ENCODE measurements at places on chromosomes 3 and 15. TPM values are rescaled to one million over a fixed set of nuclear protein-coding genes. Genes with fewer than 3 reads are reported as not detected.

RAB6B gene
- total RNA-seq = 7.1 TPM

IL12A gene
- 1.3 TPM for total RNA-seq

CP gene
- total RNA-seq = 15.2 TPM

WNT5A gene
- total RNA-seq = 14.3 TPM

TICRR gene
- 4.1 TPM for total RNA-seq

LMCD1 gene
- 73.0 TPM for total RNA-seq

DNA sequence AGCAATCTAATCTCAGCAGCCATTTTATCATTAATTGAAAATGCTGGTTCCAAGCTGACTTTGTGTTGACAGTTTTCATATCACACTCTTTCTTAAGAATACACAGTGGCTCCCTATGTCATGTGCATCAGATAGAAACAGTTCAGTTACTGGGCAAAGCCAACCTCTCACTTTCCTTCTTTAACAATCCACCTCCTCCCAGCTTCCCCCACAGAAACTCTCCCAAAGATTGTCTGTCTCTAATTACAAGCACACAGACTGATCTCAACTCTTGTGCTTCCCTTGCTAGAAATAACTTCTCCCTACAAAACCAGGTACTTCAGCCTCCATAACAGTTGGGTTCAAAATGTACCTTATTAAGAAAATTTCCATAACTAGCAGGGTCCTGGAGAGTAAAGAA lies 228.9 kb upstream of the WNT5A start:
- H3K36me3 ChIP-seq = no peaks in the 10 kb centered on the region
- no peaks in the 10 kb centered on the region for H3K4me1 ChIP-seq
- no peaks in the 10 kb centered on the region for H3K27me3 ChIP-seq
- DNase-seq = no peak

- no peaks in the 10 kb centered on the region for H3K36me3 ChIP-seq
- no peak overlapping the region for H3K4me3 ChIP-seq
- no peaks in the 10 kb centered on the region for H3K27me3 ChIP-seq
- H3K4me1 ChIP-seq = no peaks in the 10 kb centered on the region
- DNase-seq = no peak
These were observed 560.0 kb upstream of the CFAP20DC start for GRCh38 chr3:59609657-59610348.

DNA sequence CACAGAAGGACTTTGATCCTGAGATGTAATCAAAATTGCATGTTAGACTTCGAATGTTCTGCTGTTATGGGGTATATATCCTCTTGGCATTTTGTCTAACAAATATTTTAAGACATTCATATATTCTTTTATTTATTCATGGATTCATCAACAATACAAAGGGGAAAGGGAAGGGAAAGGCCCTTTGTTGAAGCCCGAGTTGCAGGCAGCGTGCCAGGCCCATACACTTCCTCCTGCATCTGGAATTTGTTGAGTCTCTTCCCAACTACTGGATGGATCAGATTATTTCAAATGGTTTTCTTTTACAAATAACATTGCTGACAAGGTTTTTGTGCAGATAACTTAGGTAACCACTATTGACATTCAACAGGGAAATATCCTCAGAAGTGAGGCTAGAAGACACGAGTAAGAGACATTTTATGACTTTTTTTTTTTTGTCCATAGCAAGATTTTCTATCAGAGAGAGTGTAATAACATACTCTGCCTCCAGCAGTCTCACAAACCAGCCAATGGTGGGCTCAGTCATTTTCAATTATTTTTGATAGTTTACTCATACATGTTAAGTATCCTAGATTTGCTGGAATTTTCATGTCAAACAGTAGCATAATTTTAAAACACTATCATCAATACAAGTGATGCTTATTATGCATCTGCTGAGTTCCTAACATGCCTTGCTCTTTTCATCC lies 94.3 kb downstream of the RPL39L start:
- no peaks in the 10 kb centered on the region for H3K27me3 ChIP-seq
- DNase-seq = no peak
- H3K36me3 ChIP-seq = no peaks in the 10 kb centered on the region

- no peak overlapping the region for H3K27ac ChIP-seq
- no peak overlapping the region for H3K4me3 ChIP-seq
- H3K4me1 ChIP-seq = no peaks in the 10 kb centered on the region
- no peaks in the 10 kb centered on the region for H3K36me3 ChIP-seq
- DNase-seq = no peak
These were observed 264.2 kb downstream of the VPS13C start for GRCh38 chr15:61796056-61796455.

DNA sequence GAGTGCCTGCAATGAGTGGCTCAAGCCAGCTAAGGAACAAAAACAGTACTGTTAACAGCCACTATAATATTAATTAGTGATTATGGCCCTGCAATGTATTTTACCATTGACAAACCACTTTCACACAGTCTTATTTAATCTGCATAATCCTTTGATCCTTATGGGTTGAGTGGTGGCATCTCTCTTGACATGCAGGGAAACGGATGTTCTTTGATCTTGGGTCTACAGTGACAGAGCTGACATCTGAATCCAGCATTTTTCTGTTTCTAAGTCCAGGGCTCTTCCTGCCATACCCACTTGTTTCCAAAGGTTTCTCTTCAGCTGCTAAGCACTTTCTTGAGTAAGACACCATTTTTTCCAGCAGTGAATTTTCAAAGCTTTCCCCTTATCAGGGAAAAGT lies 277.7 kb upstream of the ROPN1 start:
- no peaks in the 10 kb centered on the region for H3K27me3 ChIP-seq
- no peak overlapping the region for H3K4me3 ChIP-seq
- H3K27ac ChIP-seq = no peak overlapping the region
- H3K36me3 ChIP-seq = no peaks in the 10 kb centered on the region

DNA sequence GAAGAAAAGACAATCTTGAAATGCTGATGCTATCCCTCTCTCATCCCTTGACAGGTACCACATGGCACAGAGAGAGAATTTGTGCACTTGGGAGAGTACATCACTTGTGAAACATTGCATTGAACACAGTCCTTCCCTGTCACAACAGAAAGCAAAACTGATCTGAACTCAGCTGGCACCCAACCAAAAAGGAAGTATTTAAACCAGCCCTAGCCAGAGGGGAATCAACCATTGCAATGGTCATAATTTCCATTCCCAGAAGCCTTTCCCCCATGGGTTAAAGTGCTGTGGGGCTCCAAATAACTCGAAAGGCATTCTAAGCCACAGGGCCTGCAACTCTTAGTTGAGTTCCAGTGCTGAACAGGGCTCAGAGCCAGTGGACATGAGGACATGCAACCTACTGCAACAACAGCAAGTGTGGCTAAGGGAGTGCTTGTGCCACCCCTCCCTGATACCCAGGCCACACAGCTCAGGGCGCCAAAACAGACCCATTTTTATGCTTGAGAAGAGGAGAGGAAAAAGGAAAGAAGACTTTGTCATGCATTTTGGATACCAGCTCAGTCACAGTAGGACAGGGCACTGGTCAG lies 530.8 kb upstream of the BCHE start:
- DNase-seq = no peak
- no peaks in the 10 kb centered on the region for H3K27me3 ChIP-seq
- H3K4me3 ChIP-seq = no peak overlapping the region
- H3K4me1 ChIP-seq = no peaks in the 10 kb centered on the region

DNA sequence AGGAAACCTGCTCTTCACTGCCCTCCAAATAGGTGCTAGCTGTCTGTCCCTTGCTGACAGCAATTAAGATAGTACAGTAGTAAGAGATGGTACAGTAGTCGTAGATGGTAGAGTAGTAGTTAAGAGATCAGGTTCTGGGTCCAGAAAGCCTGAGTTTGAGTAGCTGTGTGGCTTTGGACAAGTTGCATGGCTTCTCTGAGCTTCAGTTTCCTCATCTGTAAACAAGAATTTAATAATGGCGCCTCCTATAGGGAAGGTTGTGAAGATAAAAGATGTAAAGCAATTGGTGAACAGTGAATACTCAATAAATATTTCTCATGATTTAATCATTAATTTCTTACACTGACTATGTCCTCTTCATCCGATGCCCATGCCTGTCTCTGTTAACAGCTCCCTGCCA lies 86.9 kb upstream of the BCL6 start:
- H3K4me3 ChIP-seq = no peak overlapping the region
- H3K4me1 ChIP-seq = no peaks in the 10 kb centered on the region
- DNase-seq = no peak
- H3K27me3 ChIP-seq = no peaks in the 10 kb centered on the region
- H3K27ac ChIP-seq = no peak overlapping the region
- no peaks in the 10 kb centered on the region for H3K36me3 ChIP-seq

DNA sequence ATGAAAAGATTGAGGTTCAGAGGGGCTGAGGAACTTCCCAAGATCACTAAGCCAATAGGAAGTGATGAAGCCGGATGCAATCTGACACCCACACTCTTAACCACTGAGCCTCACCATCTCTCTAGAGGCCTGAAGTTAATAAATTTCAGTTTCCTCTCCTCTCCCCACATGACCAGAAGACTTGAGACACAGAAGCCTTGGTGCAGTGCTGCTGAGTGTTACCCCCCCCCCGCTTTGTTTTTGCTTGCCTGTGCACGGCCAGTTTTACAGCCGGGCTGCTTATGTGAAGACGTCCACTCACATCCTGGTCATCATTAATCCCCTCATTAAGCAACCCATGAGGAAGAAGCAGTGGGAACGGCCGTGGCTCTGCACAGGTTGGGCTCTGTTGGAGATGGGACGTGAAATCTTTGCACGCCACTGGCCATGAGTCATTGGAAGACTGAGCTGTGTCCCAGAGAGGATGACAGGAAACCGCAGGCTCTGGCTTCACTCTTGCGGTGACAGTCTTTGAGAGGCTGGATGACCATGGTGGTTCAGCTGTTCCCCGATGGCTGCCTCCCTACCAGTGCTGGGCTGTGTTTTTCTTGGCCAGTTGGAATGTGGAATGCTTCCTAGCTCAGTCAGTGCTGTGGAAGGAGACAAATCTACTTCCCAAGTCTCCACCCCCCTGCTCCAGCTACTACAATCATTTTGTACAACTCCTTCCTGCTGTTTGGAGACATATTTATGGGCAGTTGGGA lies 232.6 kb upstream of the LRTM1 start:
- no peaks in the 10 kb centered on the region for H3K27me3 ChIP-seq
- H3K4me1 ChIP-seq = no peaks in the 10 kb centered on the region
- H3K27ac ChIP-seq = no peak overlapping the region
- no peak overlapping the region for H3K4me3 ChIP-seq

DNA sequence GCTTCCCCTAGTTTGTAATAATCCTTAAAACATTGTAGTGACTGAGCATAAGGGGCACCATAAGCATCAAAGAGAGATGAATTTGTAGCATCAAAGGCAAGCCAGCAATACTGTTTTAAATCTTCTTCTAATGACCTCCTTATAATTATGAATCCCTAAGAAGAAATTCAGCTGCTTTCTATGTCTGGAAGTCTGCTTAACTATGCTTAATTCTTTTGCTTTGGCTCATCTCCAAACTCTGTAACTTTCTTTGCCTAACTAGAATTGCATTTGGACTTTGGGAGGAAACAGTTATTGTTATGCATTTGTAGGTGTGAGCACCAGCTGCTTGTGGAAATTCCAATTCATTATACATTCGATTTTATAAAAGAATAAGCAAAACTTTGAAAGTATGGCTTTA lies 117.7 kb upstream of the SPATA16 start:
- H3K27ac ChIP-seq = no peak overlapping the region
- DNase-seq = no peak
- no peaks in the 10 kb centered on the region for H3K4me1 ChIP-seq
- H3K36me3 ChIP-seq = no peaks in the 10 kb centered on the region
- H3K4me3 ChIP-seq = no peak overlapping the region

DNA sequence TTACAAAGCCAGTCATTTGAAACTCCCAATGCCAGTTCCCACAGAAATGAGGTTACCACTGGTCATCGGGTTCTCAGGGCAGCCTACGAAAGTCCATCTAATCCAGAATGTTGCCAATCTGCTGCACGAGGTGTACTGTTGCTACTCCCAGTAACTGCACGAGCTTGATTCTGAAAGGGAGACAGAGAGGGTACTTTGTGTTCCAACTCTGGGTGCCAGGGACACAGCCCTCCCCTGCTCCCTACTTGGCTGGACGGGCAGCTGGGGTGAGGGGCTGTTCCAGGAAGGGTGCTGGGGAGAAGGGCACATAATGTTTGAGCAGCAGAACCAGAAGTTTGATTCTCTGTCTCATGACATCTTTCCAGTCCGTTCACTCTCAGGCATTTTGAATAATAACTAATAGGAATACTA lies 27.1 kb upstream of the OSBPL11 start:
- no peak overlapping the region for H3K4me3 ChIP-seq
- DNase-seq = peak; percentile 17
- H3K4me1 ChIP-seq = peaks cover 5% of the 10 kb centered on the region
- H3K27me3 ChIP-seq = no peaks in the 10 kb centered on the region
- no peaks in the 10 kb centered on the region for H3K36me3 ChIP-seq

DNA sequence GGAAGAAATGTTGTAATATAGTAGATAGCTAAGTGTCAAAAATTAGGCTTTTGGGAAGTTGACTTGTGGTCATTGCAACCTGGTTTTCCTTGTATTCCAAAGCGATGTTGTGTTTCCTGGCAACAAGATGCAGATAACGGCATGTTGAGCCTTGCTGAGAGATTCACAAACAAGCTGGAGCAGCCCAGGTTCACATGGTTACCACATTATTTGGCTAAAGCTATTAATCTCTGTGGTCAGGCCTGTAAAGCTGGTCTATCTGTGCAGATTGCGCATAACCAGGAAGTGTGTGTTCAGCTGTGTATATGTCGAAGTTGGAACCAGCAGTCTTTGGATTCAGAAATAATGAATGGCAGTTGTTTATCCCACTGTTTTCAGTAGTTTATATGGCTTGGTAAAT lies 6.6 kb downstream of the TIPARP start:
- DNase-seq = peak; percentile 91
- peaks cover 11% of the 10 kb centered on the region for H3K4me1 ChIP-seq
- no peaks in the 10 kb centered on the region for H3K36me3 ChIP-seq
- H3K27me3 ChIP-seq = no peaks in the 10 kb centered on the region

- no peaks in the 10 kb centered on the region for H3K4me1 ChIP-seq
- no peak for DNase-seq
- peaks cover 5% of the 10 kb centered on the region for H3K36me3 ChIP-seq
- H3K27me3 ChIP-seq = no peaks in the 10 kb centered on the region
- no peak overlapping the region for H3K4me3 ChIP-seq
- no peak overlapping the region for H3K27ac ChIP-seq
These were observed 85.8 kb downstream of the ATP11B start for GRCh38 chr3:182879031-182879611.

DNA sequence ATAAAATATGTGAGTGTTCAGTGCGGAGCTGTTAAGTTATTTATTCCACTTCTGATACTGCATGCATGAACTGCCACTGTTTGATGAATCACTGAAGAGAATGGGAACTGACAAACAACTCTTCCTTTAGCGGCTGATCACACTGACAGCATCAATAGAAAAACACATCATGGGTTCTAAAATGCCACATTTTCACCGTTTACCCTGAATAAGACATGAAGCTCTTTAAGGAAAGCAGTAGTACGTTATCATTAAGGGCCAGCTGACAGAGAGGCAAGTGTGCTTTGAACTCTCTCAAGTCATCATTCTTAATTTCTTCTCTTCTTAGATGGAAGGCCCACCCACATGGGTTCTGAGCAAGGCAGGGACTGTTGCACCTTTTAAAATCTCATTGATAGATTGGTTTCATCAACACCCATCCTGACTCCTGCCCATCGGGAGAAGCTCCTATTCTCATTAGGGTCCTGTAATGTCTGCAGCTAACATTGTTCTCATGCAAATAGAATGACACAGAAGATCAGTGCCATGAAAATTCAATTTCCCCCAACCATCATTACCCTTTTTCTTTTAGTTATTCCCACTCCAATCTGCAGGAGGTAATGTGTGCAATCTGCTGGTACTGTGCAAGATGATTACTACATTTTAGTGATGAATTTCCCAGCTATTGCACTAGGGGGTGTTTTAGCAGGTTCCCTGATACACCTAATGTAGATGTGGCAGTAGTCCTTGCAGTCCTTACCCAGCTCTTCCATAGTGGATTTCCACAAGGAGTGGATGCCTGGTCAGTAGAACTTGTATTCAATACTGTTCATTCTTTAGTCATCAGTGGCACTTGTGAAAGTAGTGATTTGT lies 119.1 kb downstream of the ROBO2 start:
- no peak for DNase-seq
- no peak overlapping the region for H3K4me3 ChIP-seq
- H3K36me3 ChIP-seq = no peaks in the 10 kb centered on the region

All from prostate gland (tissue), 2 donors.